ENCODE measurements at places on chromosomes 13 and 19. TPM values are rescaled to one million over a fixed set of nuclear protein-coding genes. Genes with fewer than 3 reads are reported as not detected.

- DNase-seq = no peak
Measured at GRCh38 chr13:94154367-94154766, 325.1 kb downstream of the DCT start.

Gene CCDC194
- 1.1 TPM for total RNA-seq

DNA sequence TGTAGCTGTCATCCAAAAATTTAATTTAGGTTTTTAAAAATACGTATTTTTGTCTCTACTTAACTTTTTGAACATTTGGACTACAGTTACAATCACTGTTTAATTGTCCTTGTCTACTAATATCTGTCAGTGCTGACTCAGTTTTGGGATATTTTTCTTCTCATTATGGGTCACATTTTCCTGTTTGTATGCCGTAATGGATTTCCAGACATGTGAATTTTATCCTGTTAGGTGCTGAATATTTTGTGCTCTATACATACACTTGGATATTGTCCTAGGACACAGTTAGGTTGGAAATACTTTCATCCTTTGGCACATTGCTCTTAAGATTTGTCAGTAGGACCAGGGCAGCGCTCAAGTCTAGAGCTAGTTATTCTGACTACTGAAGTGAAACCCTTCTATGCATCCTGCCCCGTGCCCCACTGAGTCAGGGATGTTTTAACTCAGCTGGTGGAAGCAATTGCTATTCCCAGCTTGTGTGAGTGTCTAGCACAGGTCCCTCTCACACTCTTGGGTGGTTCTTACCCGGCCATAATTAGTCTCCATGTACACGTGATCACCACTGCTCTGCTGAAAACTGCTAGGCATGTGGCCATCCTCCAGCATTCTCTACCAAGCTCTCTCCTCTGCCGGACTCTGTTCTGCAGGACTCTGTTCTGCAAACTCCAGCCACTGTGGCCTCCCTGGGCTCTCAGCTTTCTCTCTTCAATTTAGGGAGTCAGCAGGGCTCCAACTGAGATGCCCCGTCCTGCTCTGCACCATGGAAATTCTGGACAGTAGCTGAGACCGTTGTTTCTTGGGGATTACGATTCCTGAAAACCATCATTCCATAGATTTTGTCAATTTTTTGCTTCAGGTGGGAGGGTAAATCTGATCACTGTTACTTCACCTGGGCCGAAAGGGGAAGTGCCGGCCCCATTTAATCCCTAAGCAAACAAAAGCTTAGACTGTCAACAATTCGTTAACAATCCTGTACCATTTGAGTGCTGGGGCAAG is 11.1 kb downstream of the PROZ start:
- peak; percentile 28 for DNase-seq

- DNase-seq = no peak
Measured at GRCh38 chr19:46862974-46863632, 2.3 kb downstream of the ARHGAP35 start.

Gene HIF3A
- 18.0 TPM for total RNA-seq

DNA sequence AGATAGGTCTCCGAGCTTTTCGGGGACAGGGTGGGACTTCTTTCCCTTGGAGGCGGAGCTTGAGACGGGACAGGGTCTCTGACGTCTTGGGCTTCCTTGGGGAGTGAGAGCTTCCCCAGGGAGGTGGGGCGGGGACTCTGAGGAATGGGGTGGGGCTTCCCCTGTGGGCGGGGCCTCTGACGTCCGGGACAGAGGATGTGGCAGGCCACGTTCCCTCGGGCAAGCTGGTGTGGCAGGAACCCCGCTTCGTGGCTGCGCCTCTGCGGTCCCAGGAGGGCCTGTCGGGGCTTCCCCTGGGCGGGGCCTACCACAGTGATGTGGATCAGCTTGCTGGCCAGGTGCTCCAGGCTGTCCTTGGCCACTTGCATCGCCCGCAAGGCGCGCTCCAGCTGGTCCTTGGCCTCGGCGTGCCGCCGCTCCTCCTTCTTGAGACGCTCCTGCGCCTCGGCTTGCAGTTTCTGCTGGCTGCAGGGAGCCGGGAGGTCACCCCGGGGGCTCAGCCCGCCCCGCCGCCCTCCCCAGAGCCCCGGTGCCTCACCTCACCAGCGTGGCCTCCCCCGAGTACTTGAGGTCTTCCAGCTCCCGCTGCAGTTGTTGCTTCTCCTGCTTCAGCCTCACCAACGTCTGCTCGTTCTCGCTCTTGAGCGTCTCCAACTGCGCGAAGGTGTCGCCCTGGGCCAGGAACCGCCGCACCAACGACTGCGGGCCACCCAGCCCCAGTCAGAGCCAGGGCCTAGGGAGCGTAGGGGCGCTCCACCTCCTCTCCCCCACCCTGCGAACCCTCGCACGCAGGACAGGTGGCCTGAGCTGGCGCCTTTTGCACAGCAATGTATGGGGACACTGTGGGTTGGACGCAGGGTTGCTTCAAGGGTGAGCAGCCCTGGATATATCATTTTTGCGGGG is 3.3 kb upstream of the RGL3 start:
- peak; percentile 64 for DNase-seq

Gene FGF21
- not detected for total RNA-seq

DNA sequence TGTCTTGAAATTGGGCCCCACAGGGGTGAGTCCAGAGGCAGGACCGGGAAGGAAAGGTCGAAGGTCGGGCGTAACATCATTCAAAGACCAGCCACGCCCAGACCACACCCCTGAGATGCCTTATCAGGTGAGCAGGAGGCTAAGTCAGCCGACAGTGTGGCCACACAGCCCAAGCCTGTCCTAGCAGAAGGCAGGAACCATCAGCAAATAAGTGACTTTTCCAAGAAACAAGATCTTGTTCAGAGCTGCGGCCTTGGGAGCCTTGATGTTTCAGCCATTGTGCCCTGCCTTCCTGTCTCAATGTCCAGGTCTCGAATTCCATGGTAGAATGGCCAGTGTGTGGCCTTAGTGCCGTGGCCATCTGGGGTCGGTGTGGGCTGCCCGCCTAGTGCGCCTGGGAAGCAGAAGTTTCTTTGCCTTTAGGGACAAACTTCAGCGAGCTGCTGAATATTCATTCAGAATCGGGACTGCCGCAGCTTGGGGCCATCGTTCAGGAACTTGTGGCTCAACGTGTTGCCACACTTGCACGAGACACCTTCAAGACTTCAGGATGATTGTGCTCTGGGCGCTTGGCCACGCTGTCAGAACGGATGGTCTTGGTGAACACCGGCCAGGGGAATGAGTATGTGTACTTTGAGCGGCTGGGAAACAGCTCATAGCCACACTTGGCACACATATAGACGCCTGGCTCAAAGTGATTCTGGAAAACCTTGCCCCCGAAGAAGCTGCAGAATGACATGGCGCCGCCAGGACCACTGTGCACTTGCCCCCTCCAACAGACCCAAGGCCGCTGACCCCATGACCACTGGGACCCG is 6.1 kb upstream of the IFNL4 start:
- DNase-seq = no peak

DNA sequence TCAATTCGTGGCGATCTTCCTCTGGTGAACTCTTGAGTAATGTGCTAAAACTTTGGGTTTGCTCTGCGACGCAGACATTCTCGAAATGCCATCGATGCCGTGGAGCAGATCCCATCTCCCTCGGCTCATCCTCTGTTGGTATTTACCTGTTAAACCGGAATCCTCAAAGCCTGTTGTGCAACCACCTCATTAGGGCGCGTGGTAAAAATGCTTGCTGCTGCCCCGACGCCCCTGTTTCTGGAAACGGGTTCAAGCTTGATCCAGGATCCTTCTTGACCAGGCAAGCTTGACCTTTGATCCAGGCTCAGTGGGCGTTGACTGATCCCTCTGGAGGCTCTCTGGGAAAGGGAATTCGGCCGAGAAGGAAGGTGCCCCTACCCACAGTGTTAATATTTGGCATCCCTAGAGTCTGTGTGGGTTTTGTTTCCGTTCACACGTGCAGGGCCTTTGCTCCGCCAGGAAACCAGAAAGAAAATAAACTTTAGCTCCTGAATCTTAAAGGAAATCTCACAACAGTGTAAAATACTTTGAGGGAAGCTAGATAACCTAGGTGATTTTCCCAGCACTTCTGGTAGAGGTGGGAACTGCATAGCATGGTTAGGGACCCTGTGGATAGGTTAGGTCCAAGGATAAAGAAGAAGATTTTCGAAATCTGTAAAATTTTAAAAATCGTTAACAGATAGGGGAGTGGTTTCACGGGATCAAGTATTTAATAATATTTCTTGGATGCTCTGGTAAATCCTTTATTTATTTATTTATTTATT is 1.1 kb downstream of the LSM14A start:
- peak; percentile 76 for DNase-seq

- peak; percentile 34 for DNase-seq
Measured at GRCh38 chr19:6744381-6745301, 5.2 kb downstream of the TRIP10 start.

Gene KLF16
- 1.0 TPM for total RNA-seq

Gene DNAAF3
- total RNA-seq = 12.0 TPM

GRCh38 chr13:37515226-37515625 is 83.3 kb downstream of the POSTN start:
- DNase-seq = no peak

- DNase-seq = peak; percentile 83
Measured at GRCh38 chr19:8149261-8150094, at the start of gene FBN3. FBN3 (minus strand) TSS chr19:8149592; CDS start chr19:8147480, 2,112 bp downstream.

DNA sequence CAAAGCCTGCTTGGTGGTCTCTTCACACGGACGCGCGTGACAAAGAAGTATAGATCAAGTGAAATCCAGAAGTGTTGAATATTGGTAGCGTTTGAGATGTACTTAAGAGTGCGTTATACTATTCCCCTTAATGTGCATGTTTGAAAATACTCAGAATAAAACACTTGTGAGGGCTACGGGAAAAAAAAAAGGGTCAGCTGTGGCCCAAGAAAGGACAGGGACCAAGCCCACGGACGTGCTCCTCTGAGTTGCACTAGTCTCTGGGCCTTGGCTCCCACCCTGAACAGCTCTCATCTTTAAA is 622 bp upstream of the RBM42 start:
- DNase-seq = no peak

- no peak for DNase-seq
Measured at GRCh38 chr19:49775742-49776370, 9.1 kb downstream of the AP2A1 start.

GRCh38 chr13:28655561-28655960 is 3.4 kb upstream of the POMP start:
- DNase-seq = no peak

DNA sequence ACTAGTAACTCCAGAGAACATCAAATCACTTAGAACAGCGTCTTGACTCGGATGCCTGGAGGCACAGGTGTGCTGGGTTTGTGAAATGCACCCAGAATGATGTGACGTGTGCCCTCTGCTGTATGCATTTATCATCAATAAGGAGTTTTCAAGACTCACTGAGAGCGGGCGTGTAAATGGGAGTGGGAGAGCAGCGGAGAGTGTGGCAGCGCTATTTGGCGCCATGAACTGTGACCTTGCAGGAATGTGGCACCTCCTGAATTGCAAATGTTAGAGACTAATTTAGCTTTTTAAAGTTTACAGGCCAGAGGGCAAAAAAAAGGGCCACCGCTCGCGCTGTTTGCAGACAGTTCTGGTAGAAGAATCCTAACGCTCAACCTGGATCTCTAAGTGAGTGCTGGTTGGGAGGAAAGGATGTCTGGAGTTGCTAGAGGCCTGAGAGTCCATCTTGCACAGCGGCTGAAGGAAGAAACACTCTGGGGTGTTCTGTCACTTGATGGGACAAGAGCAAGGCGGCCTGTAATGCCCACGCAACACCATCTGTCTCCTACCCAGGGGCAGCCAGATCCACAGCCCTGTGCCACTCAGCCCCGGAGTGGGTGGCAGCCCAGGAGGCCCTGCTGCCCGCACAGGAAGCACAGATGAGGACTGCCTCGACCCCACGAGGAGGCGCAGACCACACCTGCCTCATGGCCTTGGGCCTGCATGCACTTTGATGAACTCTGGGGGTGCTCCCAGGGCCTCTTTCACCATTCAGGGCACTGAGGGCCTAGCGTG is 19.7 kb downstream of the RANBP3 start:
- DNase-seq = no peak

DNA sequence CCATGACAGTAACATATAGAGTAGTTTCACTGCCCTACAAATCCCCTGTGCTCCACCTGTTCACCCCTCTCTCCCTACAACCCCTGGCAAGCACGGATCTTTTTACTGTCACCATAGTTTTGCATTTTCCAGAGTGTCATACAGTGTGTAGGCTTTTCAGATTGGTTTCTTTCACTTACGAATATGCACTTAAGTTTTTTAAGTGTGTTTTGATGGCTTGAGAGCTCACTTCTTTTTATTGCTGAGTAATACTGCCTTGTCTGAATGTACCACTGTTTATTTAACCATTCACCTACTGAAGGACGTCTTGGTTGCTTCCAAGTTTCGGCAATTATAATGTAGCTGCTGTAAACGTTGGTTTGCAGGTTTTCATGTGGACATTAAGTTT is 175.1 kb downstream of the ITGBL1 start:
- no peak for DNase-seq

Gene MEIS3
- total RNA-seq = 32.2 TPM

Gene NANOS2
- not detected for total RNA-seq

DNA sequence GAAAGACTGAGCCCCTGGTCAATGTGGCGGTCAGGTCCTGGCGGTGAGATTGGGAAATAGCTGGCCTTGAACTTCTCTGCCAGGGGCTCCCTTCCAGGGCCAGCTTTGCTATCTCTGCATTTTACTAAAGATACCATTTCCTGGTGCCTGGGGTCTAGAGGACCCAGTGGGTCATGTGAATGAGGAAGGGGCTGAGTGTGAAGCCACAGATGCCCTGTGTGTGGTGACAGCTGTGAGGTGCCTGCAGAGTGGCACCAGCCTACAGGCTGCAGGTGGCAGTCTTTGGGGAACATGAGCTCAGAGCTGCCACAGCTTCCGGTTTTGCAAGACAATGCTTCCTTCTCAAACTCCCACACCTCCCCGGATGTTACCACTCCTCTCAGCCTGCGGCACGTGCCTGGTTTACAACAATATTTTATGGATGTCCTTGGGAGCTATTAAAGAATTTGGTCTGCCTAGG is 5.2 kb upstream of the MLNR start:
- DNase-seq = no peak

Gene ZNF665
- 9.4 TPM for total RNA-seq

DNA sequence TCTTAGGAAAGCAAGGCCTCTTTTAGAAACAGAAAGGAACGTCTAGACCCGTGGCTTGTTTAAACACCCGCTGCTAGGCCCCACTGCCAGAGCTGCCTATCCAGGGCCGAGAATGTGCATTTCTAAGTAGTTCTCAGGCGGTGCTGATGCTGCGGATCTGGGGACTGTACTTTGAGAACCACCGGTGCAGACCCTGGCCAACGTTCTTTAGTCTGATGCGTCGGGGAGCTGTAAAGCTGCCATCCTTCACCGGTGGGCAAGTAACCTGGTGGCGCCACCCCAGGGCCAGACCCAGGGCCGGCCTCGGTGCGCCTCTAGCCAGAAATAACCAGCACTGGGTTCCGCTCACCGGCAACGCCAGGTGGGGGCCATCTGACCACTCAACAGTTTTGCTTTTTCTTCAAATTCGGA is 47.1 kb downstream of the TGDS start:
- DNase-seq = peak; percentile 82

- DNase-seq = no peak
Measured at GRCh38 chr13:98129059-98129746, 13.7 kb upstream of the FARP1 start.

Gene ZNF607
- 19.6 TPM for total RNA-seq

DNA sequence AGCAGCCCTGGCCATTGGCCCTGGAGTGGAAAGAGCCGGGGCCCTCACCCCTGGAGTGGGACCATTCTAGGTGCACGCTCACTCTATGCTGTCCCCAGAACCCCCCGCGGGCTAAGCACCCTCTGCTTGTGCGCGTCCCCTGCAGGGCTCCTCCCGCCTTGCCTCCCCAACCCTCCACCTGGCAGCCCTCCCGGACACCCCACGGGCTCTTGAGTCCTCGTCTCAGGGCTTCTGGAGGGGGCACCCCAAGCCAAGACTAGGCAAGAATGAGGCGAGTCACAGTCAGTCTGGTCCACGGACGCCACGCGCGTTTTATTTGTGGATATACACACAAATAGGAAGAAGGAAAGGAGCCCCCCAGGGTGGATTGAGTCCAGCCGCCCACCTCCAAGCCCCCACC is 7.0 kb upstream of the TMEM161A start:
- no peak for DNase-seq

All from neural progenitor cell (in vitro differentiated cells).